NT2/D1 (cell line): ENCODE measurements at places on chromosomes 12 and 14.

DNA sequence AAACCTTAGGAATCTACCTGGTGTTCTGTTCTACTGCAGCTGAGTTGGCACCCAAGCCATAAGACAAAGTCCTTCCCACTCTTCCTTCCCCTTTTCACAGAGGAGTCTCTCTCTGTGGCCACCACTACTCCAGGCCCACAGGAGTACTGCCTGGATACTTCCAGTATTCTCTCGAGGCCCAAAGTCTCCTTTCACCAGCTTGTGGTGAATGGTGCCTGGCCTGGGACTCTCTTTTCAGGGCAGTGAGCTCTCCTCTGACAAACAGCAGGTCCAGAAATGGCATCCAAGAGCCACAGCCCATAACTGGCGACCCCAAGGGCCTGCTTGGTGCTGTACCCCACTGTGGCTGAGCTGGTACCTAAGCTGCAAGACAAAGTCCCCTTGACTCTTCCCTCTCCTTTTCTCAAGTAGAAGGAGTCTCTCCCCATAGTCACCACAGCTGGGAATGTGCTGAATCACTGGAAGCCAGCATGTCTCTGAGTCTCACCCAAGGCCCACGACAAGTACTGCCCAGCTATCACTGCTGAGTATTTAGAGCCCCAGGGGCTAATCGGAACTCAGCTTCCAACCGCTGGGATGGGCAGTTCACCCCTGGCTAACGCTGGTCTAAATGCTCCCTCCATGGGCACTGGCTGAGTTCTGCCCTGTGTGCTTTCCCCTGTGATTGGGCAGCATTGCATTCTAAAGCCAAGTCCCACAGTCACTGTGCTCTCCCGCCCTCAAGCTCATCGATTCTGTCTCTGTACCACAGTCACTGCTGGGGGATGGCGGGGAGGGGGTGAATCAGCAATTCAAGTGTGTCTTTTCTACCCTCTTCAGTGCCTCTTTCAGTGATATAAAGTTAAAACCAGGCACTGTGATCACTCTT is 6.1 kb downstream of the A2ML1 start:
- DNase-seq, result no peak

GRCh38 chr14:95294834-95295599 is 24.7 kb downstream of the CLMN start:
- DNase-seq, result no peak

DNA sequence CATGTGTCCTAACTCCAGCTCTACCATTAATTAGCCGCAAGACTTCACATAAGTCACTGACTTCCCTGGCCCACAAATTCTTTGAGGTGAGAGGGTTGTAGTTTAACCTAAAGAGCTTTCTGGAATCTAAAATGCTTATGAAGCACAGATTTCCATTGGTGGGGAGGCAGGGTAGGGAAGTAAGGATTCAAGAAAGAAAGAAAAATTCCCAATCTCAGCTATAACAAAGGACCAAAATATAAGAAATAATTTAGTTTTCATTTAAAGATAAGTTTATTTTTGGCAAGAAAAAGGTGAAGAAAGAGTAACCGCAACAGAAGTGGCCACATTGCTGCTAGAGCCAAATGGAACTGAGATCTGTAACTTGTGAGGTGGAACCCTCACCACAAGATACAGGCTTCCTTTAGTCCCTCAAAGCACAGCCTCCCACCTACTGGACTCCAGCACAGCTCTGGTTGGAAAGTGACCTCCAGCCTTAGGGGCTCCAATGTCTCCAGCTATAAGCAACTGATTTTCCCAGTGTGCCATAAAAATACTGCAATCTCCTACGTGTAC is 23.6 kb downstream of the DAD1 start:
- DNase-seq, result no peak

DNA sequence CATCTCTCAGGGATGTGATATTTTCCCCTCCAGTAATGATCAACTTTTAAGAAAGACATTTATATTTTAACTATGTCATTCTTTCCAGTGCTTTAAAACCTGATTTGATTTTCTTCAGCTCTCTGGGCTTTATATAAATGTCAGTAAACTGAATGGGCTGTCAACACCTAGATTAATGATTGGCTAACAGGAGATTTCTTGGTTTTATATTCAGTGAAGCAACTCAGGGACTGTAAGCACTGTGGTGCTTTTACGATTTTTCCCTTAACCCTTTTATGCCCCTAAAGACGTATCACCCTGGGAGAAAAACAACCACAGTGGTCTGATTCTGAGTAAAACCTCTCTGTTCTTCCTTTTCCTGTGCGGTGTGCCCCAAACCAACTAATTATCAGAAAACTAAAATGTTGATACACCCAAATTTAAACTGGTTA is 38.0 kb downstream of the PTGER2 start:
- DNase-seq, result no peak

- no peak for DNase-seq
Measured at GRCh38 chr14:33386781-33387180, 448.1 kb downstream of the NPAS3 start.

DNA sequence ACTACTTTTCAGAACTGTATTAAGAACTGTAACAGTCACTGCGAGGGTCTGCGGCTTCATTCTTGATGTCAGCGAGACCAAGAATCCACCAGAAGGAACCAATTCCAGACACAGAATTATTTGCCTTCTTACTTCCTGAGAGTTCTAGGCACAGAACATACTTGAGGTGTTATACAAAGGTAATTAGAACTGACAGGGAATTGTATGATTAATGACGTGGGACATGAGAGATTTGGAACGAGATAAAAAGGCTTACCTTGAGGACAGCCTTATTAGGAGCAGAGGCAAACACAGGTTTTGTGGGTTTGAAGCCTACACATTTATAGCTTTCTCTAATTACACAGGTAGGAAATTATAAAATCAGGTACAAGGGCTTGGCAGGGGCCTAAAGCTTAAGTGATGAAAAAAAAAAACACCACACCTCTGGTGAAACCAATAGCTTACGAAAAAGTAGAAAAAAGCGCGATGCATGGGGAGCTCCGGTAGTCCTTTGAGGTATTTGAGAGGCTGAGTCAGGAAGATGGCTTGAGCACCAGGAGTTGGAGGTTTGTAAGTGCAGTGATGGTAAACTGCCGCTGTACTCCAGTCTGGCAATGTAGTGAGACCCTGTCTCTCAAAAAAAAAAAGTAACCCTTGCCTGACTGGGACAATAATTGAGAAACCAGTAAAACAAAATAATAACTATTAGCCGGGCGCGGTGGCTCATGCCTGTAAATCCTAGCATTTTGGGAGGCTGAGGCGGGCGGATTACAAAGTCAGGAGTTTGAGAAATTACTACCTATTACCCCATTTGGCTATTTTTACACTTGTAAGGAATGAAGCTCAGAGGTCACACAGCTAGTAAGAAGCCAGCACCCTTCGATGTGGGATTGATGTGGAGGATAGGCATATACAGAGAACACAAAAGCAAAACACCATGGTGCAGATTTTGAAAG is 795 bp upstream of the ACOT2 start:
- DNase-seq, result no peak

- no peak for DNase-seq
Measured at GRCh38 chr12:76669981-76670380, 93.9 kb upstream of the ZDHHC17 start.

GRCh38 chr14:76419399-76419798 is 43.5 kb downstream of the ESRRB start:
- no peak for DNase-seq

- DNase-seq, result peak; percentile 51
Measured at GRCh38 chr14:77799863-77800730, at the start of gene ADCK1. Gene ADCK1 (plus strand): TSS chr14:77800109. CDS start chr14:77818979, 18,870 bp downstream.
